Breast epithelium (tissue), 4 donors: ENCODE measurements at places on chromosomes 4 and X.

DNA sequence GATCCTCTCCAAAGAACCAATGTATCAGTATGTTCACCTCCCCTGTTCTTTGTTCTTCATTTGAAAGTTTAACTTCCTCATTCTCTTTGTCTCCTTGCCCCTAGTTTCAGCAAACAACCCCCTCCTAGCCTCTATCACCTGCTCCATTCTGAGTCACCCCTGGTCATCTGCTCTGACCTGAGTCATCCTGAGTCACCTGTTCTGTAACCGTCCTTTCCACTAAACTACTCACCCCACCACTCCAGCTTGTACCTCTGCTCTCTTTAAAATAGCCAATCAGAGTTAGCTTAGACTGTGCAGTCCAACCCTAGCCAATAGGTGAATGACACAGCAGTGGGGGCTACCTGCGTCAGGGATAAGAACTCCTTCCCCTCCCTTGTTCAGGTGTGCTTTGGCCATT lies 249.8 kb upstream of the AADAT start:
- DNase-seq: no peak

DNA sequence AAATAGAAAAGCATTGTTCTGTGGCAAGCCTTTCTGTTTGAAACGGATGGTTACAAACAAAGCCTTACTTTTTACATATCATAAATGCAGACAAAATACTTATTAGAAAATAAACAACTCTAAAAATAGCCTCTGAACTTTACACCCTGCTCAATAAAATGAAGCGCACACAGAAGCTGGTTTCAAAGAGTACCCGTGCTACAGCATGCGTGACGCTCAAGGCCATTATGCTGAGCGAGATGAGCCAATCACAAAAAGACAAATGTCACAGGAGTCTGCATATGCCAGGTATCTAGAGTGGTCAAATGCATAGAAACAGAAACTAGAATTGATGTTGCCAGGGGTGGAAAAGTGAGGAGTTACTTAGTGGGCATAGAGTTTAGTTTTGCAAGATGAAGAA lies 326.5 kb upstream of the GATB start:
- no peak for DNase-seq

DNA sequence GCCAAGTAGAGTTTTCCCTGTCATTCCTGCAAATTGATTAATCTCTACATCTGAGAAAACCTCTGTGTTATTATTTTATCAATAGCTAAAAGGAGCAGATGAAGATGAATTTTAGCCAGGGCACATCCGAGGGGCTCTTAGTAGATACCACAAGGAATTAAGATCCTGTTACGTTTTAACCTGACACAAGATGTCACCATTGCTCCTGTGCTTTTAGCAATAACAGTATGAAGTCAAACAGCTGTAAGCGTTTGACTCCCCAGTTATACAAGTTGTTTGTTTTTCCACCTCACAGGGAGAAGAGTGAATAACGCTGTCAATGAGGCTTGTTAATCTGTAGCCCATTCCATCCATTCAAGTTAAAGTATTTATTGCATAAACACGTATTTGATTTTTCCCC lies 76.0 kb upstream of the AP1S2 start:
- DNase-seq: no peak

DNA sequence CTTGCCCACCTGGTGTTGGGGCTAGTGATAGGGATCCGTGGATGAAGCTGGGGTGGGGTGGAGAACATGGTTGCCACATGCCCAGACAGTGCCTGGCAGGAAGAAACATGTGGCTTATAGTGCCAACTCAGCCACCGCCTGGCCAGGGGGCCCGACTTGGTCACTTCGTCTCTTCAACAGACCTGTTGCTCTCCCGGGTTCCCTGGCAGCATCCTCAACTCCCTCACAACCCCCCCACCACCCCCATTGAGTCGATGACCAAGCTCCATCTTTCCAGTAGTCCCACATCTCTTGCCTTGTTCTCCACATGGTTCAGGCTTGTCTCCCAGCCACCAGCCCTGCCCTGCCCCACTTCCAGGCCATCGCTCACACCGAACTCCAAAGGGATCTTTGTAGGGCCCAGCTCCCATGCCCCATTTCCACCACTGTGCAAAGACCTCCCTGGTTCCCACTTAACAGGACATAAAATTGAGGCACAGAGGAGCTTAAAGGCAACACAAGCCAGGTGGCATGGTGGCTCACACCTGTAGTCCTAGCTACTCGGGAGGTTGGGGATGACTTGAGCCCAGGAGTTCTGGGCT lies 7.8 kb downstream of the PNCK start:
- no peak for DNase-seq

GRCh38 chr4:76639288-76639687 lies 204.3 kb downstream of the SHROOM3 start:
- DNase-seq: no peak

DNA sequence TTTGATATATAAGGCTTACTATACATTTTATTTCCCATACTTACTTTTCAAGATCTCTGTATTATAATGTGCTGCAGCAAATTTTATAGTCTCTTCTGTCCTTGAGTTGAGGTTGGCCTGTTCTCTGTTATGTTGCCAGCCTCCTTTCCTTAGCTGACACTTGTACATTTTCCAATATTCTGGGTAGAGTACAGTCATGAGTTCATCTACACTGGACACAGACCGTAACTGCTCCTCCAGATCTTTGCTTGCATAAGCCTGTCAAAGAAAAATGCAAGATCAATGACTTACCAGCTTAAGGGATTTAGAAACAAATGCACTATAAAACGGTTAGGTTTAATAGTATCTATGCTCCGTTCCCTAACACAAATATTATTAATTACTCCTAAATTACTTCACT lies 63.2 kb downstream of the VEGFC start:
- no peak for DNase-seq

GRCh38 chr4:46922205-46922604 lies 13.2 kb upstream of the COX7B2 start:
- DNase-seq: no peak

DNA sequence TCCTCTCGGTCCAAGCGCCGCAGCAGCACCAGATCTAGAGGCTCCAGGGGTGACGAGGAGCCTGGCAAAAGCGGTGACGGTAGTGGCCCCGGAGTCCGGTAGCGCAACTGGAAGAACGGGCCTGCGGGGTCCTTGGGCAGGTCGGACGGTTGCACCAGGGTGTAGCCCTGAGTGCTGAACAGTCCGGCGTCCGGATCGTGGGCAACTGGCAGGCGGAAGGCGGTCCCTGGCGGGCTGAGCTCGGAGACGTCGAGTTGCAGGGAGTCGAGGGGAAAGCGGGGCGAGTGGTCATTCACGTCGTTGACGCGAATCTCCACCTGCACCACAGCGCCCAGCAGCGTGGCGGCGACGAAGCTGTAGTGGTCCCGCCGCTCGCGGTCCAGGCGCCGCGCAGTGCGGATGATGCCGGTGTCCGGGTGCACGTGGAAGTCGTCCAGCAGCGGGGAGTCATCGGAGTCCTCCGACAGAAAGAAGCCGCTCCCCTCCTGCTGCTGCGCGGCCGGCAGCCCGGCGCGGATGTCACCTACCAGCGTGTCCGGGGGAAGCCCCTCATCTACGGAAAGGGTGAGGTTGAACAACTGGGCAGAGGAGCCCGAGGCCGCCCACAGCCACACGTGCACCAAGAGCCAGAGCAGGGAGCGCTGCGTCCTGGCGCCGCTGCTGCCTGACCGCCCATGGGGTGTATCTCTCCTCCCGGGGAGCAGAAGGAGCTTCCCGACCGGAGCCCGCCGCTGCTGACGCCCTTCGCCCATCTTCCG lies 837 bp downstream of the DCHS2 start:
- no peak for DNase-seq

DNA sequence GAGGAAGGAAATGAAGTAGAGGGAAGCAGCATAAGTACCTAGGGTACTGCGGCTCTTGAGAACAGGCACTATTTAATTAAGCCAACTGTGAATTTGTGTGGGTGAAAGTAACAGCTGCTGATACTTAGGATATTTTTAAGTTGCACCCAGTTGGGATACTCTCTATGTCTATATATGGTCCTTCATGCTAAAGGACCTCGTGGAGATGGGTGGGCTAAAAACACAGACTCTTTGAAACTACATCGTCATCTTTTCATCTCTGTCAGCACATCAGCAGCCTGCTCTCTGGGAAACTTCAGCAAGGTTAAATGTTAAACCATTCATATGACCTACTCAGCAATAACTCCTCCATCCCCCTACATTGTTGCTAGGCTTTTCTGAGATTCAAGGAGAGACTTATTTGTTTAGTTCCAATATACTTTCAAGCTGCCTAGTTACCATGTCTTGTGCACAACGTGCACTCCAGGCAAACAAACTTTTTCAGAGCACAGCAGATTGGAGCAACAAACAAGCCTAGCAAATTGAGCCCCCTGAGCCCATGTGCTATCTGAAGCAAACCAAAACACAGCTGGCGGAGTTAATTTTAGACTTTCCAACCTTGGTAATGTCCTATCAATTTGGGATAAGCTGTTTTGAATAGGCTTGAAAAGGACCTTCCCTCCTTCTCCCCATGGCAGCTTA lies 6.2 kb upstream of the MOB1B start:
- no peak for DNase-seq

DNA sequence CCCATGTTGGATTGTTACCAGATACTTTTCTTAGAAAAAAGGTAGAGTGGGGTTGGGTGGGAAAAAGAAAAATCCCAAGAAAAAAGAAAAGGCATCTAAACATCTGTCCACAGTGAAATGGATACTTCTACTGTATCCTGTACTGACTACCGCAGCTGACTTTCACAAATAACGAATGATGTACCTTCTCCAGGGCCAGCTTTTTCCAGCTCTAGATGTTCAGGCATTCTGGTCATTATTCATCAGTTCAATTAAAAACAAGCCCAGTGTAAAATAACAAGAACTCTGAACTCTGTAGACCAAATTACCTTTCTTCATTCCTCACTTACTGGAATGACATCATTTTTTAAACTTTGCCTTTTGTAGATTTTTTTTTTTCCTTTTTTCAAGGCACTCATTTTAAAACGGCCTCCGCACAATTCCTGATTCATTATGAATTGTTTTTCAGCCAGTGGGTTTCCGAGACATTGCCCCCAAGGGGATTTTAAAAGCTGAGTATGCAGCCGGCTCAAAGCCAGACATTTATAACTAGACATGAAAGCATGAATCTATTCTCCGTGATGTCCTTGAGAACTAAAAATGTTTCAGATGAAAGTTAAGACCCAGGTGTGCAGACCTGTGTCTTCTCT lies 113.5 kb downstream of the PRKX start:
- no peak for DNase-seq

- DNase-seq: no peak
These were observed 30.6 kb downstream of the SETD7 start for GRCh38 chr4:139525414-139525813.

GRCh38 chrX:65491620-65492019 lies 43.0 kb downstream of the LAS1L start:
- DNase-seq: no peak

GRCh38 chr4:139674875-139675550 lies 9.4 kb downstream of the MGST2 start:
- no peak for DNase-seq

DNA sequence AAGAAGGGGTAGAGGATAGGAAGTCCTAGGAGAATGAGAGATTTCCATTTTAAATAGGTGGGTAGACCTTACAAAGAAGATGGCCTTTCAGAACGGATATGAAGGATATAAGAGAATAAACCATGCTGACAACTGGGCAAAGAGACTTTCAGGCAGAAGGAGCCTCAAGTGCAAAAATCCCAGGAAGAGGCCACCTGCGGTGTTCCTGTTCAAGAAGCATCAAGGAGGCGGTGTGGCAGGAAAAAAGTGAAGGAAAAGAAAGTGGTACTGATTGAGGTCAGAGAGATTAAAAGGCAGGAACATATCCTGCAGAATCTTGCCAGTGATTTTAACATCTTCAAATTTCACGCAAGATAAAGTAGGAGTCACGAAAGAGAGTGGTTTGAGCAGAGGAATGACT lies 172.0 kb downstream of the FSTL5 start:
- DNase-seq: no peak

DNA sequence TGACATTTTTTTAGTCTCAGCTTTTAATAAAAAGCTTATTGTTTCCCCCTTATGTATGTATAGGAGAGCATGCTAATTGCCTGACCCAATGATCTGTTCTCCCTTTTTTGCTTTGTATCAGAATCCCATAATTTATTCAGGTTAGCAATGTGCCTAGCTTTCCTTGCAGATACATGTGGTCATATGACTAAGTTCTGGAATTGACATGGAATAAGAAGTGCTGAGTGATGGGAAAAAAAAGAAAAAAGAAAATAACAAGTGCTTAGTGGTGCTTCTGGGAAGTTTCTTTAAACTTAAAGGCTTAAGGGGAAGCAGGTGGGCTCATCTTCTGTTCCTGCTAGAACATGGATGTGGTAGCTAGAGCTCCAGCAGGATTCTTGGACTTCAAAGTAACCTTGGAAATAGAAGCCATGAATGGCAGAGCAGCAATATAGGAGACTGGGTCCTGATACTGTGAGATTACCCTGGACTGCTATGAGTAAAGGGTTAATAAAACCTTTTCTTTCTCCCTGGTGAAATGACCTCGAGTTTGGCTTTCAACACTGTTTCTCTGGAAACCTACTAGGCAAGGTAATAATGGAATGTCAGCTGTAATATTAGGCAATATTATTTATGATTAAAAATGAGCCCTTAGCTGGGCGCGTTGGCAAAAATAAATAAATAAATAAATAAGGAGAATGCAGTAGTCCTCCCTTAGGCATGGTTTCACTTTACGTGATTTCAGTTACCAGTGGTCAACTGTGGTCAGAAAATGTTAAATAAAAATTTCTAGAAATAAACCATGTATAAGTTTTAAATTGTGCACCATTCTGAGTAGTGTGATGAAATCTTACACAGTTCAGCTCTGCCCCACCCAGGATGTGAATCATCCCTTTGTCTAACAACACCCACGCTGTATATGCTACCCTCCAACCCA lies 16.7 kb upstream of the RBM41 start:
- no peak for DNase-seq

- no peak for DNase-seq
These were observed 629.5 kb upstream of the AMOT start for GRCh38 chrX:113470166-113470565.

DNA sequence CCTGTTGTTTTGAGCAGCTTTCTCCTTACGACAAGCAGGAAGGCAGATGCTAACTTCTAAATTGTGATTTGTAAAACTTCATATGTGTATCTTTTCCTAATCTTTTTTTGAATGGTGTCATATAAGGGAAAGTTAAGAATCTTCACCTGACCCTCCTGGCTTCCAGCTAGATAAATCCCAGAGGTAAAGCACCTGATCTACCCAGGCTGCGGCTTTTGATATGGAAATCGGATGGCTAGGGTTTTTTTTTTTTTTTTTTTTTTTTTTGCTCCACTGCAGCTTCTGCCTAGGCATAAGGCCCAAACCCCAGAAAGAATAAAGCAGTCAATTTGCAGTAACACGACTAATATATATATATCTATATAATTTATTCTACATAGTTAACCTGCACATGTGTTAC lies 10.0 kb downstream of the MAB21L2 start:
- no peak for DNase-seq

DNA sequence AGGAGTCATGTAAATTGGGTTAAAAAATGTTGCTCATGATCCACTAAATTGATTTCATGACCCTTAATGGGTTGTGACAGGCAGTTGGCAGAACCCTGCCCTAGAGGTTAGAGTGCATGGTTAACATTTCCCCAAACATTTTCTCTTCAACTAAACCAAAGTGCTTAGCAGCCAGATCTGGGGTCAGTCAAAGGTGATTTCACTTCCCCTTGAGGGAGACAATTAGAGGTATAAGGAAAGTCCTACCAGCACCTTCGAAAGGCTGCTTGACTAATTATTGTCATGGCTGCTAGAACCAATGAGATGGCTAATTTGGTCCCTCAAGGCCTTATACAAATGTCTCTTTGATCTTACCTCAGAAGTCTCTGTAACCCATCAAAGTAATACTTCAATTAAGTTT lies 30.9 kb upstream of the INTS6L start:
- DNase-seq: no peak
